ENCODE measurements at places on chromosomes 4 and X.

DNA sequence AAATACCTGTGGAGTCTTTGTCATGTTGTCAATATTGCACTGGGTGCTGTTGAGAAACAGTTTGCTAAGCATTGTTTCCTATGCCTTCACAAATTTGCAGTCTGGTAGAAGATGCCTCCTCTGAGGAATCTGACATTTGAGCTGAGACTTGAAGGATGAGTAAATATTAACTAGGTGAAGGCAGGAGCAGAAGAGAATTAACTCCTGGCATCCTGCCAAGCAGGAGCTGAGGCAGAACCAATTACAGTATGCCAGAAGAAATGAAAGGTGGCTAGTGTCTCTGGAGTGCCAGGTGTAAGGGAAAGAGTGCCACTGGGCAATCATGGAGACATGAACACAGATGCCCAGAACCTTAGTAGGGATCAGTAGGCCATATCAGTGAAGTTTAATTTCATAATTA is 1778.2 kb upstream of the PCDH10 start:
- no peak for DNase-seq

DNA sequence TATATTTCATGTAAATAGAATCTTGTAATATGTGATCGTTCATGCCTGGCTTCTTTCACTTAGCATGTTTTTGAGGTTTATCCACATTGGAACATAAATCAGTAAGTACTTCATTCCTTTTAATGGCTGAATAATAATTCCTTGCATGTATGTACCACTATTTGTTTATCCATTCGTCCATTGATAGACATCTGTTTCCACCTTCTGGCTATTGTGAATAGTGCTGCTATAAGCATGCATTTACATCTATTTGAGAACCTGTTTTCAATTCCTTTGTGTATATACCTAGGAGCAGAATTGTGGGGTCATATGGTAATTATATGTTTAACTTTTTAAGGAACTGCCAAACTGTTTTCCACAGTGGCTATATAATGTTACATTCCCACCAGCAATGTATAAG is 356.7 kb upstream of the DIPK2B start:
- DNase-seq = no peak

DNA sequence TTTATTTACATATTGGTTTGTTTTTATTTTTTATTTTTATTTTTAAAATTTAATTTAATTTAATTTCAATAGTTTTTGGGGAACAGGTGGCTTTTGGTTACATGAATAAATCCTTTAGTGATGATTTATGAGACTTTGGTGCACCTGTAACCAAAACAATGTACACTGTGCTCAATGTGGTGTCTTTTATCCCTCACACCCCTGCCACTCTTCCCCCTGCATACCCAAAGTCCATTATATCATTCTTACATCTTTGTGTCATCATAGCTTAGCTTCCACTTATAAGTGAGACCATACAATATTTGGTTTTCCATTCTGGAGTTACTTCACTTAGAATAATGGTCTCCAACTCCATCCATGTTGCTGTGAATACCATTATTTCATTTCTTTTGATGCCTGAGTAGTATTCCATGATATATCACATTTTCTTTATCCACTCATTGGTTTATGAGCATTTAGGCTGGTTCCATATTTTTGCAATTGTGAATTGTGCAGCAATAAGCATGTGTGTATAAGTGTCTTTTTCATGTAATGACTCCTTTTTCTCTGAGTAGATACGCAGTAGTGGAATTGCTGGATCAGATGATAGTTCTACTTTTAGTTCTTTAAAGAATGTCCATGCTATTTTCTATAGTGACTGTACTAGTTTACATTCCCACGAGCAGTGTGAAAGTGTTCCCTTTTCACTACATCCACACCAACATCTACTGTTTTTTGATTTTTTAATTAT is 157.1 kb downstream of the CPXCR1 start:
- DNase-seq = no peak

DNA sequence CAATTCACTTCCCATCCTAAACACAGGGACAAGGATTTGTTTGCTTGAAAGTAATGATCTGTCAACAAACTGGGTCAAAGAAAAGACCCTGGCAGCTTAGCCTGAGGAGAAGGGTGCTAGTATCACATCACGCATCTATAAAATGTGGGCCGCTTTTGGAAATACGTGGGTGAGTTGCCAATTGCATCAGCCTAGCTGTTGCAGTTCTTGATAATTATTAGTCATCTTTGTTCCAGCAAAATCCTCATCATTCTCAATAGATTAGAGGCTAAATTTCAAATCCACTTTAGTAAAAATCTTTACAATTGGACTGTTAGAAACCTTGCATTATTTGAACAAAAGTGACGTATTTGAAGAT is 33.6 kb upstream of the TAPT1 start:
- no peak for DNase-seq

DNA sequence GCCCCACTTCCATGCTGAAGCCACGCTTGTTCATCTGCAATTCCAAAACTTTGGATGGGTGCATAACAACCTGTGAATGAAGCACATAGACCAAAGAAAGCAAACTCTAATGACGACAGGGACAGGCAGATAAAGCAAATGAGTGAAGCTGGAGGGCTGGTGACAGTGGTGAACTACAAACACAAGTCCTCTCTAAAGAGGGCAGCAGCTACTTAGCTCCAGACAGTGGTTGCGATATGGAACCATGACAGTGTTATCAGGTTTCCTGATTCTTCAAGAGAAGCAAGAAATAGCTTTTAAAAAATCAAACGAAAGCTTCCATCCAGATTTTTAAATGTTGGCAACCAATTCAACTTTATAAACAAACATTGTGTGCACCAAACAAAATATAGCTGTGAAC is 23.8 kb downstream of the NOX1 start:
- no peak for DNase-seq

GRCh38 chrX:97938706-97939105 is 1055.0 kb downstream of the RPA4 start:
- DNase-seq = no peak

DNA sequence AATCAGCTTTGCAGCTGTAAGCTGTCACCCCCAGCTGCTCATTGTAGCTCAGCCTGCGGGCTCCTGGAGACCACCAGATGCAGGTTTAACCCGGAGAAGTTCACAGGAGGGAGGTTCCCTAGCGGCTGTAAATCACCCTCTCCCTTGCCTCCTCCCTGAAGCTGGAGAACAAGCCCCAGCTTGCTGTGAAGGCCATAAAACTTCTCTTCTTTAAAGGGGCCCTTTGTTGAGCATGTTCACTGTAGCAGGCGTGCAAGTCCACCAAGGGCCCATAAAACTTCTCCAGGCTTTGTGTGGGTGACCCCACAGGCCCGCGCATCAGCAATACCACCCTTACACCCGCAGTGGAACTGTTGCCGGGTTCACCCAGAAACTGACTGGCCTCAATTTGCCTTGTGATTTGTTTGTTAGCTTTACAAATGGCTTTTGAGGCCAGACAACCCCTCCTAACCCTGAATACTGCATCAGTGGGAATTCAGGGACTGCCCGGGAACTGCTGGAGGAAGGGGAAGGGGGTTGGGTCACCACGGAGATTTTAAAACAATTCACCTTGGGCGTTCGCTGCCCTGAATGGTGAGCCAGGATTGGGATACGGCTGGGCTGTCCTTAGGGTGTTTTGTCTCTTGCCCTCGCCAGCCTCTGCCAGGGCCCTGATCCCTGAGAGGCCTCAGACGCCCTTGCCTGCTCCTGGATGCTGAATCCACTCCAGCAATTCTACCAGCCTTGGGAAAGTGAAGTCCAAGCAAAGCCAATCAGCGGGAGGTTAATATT is 49.5 kb upstream of the ATP6AP2 start:
- no peak for DNase-seq

DNA sequence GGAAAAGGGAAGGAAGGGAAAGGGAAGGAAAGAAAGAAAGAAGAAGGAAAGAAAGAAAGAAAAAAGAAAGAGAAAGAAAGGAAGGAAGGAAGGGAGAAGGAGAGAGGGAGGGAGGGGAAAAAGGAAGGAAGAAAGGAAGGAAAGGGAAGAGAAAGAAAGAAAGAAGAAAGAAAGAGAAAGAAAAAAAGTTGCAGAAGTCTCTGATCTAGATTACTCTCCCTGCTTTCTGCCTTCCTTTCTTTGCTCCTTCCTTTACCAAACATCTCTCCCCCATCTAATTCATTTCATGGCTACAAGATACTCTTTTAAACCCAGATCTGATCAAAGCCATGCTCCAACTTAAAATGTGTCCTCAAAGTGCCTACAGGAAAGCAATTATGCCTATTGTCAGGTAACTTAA is 148.6 kb downstream of the KIT start:
- DNase-seq = no peak

GRCh38 chr4:56130606-56131155 is 181.9 kb downstream of the CEP135 start:
- no peak for DNase-seq

GRCh38 chr4:173039617-173040577 is 128.7 kb upstream of the GALNT7 start:
- DNase-seq = no peak

GRCh38 chr4:4572821-4573220 is 31.0 kb upstream of the STX18 start:
- no peak for DNase-seq

DNA sequence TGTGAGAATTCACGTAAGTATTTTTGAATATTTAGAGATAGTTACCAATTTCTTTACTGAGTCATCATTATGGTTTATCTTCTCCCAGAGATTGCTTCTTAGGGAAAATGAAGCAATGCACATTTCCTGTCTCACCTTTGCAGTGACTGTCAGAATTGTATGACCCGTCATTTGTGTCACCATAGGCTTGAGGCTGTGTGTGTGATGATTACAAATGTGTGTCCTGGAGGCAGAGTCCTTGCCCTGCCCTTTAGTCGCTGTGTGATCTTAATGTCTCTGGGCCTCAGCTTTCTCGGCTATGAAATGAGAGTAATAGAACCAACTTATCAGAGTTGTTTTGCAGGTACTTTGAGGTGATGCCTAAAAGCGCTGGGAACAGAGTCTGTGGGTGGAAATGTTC is 13.9 kb downstream of the HCCS start:
- DNase-seq = no peak

DNA sequence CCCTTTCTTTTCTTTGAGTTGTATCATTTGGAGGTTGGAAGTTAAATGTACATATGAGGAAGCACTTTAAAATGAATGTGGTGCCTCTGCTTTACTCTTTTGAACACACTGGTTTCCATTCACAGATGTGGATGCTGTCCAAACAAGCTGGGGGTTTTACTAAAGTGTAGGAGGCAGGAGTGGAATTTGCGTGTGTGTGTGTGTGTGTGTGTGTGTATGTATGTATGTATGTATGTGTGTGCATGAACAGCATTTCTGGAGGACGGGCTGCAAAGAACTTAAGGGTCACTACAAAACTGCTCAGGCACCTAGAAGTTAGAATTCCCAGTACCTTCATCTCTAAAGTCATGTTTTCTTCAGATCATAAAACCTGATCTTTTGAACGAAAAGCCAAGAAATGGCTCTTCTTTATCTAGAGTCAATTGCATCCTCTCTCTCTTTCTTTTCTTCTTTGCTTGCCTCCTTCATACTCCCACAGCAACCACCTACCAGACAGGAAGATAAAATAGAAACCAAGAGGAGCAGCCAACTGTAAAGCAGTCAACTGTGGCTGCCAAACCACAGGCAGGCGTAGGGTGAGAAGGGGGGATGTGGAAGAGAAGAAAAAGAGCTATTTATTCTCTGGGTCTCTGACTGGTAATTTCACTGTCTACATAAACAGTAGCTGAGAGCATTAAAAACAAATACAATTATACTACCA is 177.0 kb upstream of the RASGEF1B start:
- no peak for DNase-seq

DNA sequence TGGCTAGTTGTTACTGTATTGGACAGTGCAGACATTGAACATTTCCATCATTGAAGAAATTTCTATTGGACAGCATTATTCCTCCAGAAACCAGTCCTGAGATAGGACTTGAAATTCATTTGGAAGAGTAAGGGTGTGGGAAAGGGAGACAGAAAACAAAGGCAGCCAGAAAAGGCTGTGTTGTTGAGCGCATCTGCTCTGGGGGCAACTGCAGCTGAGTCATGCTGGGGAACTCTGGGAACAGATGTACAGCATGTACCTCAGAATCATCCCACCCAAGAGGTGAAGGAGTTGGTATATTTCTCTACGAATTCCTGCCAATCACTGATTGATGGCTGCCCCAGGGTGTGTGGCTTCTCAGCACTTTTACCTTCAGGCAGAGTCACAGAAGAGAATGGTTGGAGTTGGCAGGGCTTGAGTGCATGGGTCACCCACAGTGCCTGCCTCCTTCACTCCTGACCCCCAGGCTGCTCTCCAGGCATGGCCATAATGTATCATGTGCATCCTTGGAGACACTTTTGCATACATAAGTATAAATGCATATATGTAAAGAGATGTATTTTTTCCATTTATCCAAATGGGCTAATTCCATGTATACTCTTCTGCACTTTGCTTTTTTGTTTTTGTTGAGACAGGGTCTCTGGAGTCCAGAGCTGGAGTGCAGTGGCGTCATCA is 39.4 kb downstream of the GEMIN8 start:
- no peak for DNase-seq

- DNase-seq = no peak
Observed at GRCh38 chr4:98501383-98501782, 157.0 kb downstream of the TSPAN5 start.

- no peak for DNase-seq
Observed at GRCh38 chrX:23930894-23931604, 23.2 kb downstream of the CXorf58 start.

- no peak for DNase-seq
Observed at GRCh38 chr4:42555828-42556227, 101.1 kb downstream of the ATP8A1 start.

GRCh38 chr4:76233529-76233928 is 18.0 kb upstream of the FAM47E start:
- no peak for DNase-seq

DNA sequence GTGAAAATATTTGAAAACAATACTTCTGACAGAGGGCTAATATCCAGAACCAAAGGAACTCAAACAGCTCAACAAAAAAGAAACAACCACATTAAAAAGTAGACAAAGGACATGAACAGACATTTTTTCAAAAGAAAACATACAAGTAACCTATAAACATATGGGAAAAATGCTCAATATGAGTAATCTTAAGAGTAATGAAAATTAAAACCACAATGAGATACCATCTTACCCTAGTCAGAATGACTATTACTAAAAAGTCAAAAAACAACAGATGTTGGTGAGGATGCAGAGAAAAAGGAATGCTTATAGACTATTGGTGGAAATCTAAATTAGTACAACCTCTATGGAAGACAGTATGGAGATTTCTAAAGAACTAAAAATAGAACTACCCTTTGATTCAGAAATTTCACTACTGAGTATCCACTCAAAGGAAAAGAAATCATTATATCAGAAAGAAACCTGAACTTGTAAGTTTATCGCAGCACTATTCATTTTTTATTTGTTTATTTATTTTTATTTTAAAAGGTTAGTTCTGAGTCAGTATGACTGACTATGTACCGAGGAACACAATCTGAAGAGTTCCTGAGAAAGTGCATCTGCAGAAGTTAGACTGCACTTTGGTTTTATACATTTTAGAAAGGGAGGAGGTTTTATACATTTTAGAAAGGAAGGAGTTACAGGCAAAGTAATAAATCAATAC is 231.3 kb downstream of the INPP4B start:
- DNase-seq = no peak

- no peak for DNase-seq
Observed at GRCh38 chr4:125624951-125625350, 310.2 kb downstream of the FAT4 start.

GRCh38 chr4:122086338-122087065 is 65.6 kb upstream of the BLTP1 start:
- DNase-seq = no peak

GRCh38 chr4:55736605-55737183 is 82.9 kb upstream of the EXOC1L start:
- no peak for DNase-seq

GRCh38 chr4:81746071-81746470 is 274.4 kb upstream of the RASGEF1B start:
- DNase-seq = no peak

Data from nucleus accumbens (tissue), 56 donors.